ENCODE measurements at places on chromosomes 16 and 17.

DNA sequence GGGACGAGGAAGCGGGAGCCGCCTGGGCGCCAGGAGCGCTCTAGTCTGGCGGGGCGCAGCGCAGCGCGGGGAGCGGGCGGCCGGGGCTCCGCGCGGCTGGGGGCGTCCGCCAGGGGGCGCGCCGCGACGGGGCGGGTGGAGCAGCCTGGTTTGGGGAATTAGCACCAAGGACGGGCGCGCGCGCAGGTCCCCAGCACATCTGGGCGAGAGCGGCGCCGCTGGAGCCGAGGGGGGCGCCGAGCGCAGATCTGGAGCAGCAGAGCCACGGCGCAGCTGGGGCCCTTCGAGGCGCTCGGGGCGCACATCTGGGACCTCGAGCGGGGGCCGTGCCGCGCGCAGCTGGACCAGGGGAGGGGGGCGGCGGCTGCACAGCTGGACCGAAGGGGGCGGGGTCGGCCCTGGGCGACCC is at the start of gene NXPH3:
NXPH3 (plus strand) TSS at position 193 of the 409 bp plus-strand sequence. CDS start 349 bp downstream, outside the sequence.
- no peak for DNase-seq

DNA sequence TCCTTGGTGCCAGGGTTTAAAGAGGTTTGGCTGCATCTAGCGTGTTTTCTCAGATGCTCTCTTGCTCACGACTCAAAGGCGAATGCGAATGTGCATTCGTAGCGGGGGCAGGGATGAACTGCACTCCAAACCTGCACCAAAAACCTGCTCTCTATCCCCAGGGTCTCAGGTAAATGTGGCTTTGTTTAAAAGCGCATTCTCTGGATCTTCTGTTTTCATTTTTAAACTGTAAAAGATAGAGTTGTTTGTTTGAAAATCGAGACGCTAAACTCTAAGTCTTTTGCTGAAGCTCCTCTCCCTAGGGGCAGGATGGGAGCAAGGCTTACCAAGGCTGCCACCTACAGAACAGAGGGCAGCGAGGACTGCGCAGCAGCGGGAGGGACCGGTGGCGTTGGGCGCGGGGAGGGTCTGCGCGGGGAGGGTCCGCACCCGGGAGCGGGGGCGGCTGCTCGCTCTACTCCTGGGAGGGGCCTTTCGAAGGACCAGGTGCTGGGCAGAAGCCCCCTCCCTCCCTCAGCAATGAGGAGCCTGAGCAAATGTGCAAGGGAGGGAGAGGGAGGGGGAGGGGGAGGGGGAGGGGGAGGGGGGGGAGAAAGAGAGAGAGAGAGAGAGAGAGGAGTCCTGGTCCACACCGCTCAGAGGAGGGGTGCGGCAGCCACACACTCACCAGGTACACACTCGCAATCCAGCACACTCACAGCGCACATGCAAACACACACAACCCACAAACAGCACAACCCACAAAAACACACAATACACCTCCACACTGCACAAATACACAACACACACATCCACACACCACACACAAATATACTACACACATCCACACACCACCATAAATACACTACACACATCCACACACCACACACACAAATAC is 142.8 kb downstream of the GRIN2A start:
- peak; percentile 13 for DNase-seq

GRCh38 chr17:66522591-66523272 is 220.3 kb downstream of the PRKCA start:
- DNase-seq = no peak

GRCh38 chr16:73361061-73361460 is 313.1 kb upstream of the ZFHX3 start:
- DNase-seq = no peak

DNA sequence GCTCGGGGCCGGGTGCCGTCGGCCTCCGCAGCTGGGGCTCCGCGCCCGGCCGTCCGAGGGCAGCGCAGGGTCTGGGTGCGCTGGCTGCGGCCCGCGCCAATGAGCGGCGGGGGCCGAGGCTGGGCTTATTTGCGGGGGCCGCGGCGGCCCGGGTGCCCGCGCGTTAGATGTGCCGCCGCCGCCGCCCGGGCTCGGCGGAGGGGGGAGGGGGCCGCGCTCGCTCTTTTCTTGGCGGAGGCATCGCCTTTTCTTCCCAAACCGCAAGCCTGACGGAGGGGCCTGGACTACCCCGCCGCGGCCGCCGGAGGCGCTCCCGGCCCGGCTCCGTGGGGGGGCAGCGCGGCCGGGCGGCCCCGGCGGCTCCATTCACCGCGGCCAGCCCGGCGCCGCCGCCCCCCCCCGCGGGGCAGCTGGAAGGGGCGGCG is at the start of gene NOTUM:
NOTUM (minus strand) TSS at position 101 of the 425 bp plus-strand sequence. CDS start 278 bp downstream, outside the sequence.
- no peak for DNase-seq

GRCh38 chr16:20310421-20311395 is 16.6 kb downstream of the GP2 start:
- no peak for DNase-seq

- DNase-seq = no peak
Measured at GRCh38 chr17:44000141-44000860, 4.1 kb upstream of the NAGS start.

GRCh38 chr16:17377360-17378324 is 93.1 kb downstream of the XYLT1 start:
- DNase-seq = no peak

GRCh38 chr16:31487071-31487719 is 4.3 kb downstream of the SLC5A2 start:
- DNase-seq = no peak

- DNase-seq = no peak
Measured at GRCh38 chr17:77952368-77952767, 6.1 kb upstream of the TNRC6C start.

DNA sequence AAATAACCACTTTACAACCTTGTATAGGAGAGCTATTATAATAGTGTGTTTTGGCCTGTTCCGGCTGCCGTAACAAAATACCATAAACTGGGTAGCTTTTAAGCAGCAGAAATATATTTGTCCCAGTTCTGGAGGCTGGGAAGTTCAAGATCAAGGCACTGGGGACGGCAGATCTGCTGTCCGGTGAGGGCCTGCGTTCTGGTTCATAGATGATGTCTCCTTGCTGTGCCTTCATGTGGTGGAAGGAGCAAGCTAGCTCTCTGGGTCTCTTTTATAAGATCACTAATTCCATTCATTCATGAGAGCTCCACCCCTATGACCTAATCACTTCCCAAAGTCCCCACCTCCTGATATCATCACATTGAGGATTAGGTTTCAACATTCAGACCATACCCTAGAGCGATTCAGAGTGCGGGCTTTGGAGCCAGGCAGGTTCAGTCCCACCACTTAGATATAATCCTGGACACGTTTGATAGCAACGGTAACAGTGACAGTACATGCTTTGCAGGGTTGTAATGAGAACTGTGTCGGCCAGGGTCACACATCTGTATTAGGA is 76.2 kb upstream of the ZFHX3 start:
- DNase-seq = no peak

GRCh38 chr17:20935740-20936139 is 107.1 kb downstream of the USP22 start:
- DNase-seq = no peak

GRCh38 chr17:34299027-34299426 is 13.5 kb downstream of the CCL11 start:
- DNase-seq = no peak

- DNase-seq = peak; percentile 29
Measured at GRCh38 chr17:549177-550040, 165.2 kb downstream of the VPS53 start.

- no peak for DNase-seq
Measured at GRCh38 chr16:58789351-58789750, 55.2 kb upstream of the GOT2 start.

DNA sequence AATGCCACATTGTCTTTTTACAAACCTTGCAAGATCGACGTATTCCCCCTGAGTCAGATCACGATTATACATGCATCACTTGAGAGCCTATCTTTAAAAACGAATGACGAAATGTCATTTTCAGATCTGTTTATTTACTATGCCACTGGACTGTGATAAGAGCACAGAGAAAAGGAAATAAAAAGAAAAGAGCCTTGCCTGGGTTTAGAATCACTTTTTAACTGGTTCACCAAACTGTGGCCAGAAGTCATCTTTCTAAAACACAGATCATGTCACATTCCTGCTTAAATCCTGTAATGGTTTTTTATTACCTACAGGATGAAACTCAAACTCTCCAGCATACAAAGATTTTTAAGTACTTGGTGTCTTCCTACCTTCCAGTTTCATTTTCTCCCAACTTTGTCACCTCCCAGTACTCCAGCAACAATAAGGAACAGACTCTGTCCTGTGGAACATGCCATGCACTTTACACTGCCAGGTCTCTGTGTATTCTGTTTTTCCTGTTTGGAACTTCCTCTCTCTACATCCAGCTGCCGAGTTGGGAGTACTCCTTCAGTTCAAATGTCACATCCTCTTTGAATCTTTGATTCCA is 91.5 kb downstream of the SNX11 start:
- no peak for DNase-seq

GRCh38 chr16:7086822-7087616 is 245.6 kb upstream of the RBFOX1 start:
- DNase-seq = no peak

- no peak for DNase-seq
Measured at GRCh38 chr17:3036800-3037199, 26.6 kb downstream of the OR1D5 start.

DNA sequence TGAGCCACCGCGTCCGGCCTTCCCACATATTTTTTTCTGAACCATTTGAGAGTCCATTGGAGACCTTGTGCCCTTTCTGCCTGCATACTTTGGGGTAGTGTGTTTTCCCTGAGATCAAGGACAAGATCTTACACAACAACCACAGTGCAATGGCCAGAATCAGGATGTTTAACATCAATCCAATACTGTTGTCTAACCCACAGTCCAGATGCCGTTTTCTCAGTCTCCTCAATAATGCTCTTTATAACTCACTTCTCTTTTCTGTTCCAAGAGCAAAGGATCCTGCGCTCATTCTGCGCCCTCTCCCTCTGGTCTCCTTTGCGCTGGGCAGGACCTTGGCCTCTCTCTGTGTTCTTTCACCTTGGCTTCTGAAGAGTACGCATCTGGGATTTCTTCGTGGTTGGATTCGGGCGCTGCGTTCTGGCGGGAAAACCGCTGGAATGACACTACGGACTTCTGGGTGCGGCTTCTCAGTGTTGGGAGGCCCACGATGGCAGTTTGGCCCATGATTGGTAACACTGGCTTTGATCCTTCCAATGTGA is 16.6 kb downstream of the CBX4 start:
- DNase-seq = no peak

- no peak for DNase-seq
Measured at GRCh38 chr16:11871193-11871592, 19.9 kb upstream of the RSL1D1 start.

GRCh38 chr16:74698222-74698621 is 2.4 kb downstream of the MLKL start:
- DNase-seq = no peak

- DNase-seq = no peak
Measured at GRCh38 chr16:73356401-73357079, 308.6 kb upstream of the ZFHX3 start.

- DNase-seq = no peak
Measured at GRCh38 chr16:87819282-87819681, 50.0 kb downstream of the SLC7A5 start.

DNA sequence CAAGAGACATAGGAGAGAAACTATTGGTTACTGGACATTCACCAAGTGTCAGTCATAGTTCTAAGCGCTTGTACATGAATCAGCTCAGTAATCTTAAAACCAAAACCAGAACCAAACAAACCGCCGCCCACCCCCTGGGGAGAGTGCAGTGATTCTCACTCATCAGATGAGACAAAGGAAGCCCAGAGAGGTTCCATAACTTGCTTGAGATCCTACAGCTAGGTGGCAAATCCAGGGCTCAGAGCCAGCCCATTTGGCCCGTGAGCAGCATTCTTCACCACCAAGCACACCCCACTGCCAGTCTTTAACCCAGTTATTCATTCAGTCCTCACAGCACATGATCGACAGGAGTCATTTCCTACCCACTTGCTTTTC is 37.2 kb upstream of the RGS9 start:
- DNase-seq = no peak

- no peak for DNase-seq
Measured at GRCh38 chr16:11372829-11373306, 27.6 kb downstream of the RMI2 start.

DNA sequence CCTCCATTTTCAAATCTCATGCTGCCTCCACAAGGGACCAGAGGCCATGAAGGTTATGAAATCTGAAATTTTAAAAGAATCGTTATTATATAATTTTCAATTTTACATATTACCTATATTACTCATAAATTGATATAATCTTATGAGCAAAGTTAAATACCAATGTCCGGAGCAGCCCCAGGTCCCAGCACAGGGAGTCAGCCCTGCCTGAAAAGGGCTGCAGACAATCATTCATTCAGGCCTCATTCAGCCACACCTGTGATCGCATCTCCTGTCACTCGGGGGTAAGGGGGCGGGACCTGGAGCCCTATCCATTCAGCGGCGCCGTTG is 172.5 kb downstream of the AHSP start:
- no peak for DNase-seq

- no peak for DNase-seq
Measured at GRCh38 chr17:15350777-15351477, 9.5 kb upstream of the TEKT3 start.

GRCh38 chr16:64826374-64826773 is 295.5 kb downstream of the CDH11 start:
- DNase-seq = no peak

- no peak for DNase-seq
Measured at GRCh38 chr17:38428643-38429371, 543 bp downstream of the ARHGAP23 start.

- DNase-seq = no peak
Measured at GRCh38 chr17:18191967-18192366, 8.3 kb downstream of the ALKBH5 start.

DNA sequence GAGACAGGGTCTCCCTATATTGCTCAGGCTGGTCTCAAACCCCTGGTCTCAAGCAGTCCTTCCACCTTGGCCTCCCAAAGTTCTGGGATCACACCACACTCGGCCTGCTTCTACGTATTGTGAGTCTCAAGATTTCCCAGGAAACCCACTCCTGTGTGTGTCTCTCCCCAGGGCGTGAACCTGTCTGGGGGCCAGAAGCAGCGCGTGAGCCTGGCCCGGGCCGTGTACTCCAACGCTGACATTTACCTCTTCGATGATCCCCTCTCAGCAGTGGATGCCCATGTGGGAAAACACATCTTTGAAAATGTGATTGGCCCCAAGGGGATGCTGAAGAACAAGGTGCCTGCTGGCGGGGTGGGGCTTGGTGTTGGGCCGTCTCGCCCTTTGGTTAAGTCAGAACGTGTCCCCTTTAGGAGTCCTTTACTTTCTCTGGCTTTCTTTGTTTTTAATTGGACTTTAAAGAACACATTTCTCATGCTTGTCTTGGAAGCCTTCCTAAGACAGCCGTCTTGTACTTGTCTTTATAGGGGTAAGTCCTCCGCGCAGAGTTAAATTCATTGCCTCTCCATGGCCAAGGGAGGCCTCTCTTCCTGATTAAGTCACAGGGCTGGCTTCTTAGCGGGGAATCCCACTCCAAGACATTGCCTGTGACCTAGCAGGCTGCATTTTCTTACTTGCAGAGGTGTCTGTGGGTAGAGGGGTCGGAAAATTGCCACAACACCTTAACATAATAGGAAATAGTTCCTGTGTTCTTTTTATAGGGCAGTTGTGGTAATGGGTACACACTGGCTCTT is 136.4 kb downstream of the ABCC6 start:
- DNase-seq = no peak

Measured in NCI-H187 (cell line).